Activated naive CD4-positive, alpha-beta T cell treated with Interleukin-2 at 50 U/mL for 16 hours (primary cell): ENCODE measurements at places on chromosomes 7 and 10.

DNA sequence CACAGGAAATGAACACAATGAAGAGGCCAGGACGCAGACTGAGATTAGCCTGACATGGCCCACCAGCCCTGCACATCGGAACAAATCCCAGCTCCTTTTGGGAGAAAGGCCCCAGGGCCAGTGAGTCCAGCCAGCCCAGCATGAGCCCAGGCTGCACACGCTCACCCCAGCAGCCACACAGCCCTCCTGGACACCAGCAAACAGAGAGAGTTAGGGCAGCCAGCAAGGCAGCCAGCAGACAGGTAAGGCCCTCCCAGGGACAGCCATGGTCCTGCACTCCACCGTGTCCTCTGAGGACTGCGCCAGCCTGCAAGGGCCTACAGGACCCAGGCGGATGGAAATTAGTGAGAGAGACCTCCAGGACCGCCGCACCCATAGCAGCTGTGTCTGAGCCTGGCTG is 8.1 kb upstream of the GRID1 start:
- DNase-seq, result no peak

- DNase-seq, result no peak
Measured at GRCh38 chr7:21383227-21384220, 44.4 kb upstream of the SP4 start.

GRCh38 chr10:92834986-92835385 is 13.3 kb upstream of the EXOC6 start:
- no peak for DNase-seq

DNA sequence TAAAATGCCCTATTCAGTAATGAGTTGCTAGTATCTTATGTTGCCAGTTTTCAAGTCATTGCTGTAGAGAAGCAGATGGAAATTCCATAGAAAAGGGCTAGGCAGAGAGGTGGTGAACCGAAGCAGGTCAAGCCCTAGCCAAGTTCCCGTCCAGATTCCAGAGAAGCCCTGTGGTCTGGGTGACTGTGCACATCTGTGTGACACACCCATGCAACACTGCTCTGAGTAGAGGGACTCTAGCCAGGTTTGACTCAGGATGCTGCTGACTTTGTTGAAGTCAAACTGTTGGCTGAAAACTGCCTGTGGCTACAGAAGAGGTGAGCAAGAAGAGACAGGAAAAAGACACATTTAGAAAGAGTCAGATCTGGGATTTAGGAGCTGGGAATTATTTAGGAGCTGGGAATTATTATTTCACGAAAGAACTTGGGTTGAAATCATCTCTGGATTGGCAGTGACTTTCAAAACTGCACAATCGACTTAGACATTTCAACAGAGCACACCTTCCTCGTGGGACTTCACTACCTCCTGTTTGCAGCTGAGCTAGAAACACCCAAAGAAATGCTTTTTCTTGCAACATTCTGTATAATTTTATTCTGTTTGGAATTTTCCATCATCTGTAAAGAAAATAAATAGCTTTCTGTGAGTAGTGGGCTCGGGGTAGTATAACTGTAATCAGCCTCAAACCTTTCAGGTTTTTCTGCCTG is 149.1 kb upstream of the PRKCQ start:
- DNase-seq, result no peak

GRCh38 chr7:157856873-157857577 is 520.2 kb downstream of the DNAJB6 start:
- DNase-seq, result no peak

DNA sequence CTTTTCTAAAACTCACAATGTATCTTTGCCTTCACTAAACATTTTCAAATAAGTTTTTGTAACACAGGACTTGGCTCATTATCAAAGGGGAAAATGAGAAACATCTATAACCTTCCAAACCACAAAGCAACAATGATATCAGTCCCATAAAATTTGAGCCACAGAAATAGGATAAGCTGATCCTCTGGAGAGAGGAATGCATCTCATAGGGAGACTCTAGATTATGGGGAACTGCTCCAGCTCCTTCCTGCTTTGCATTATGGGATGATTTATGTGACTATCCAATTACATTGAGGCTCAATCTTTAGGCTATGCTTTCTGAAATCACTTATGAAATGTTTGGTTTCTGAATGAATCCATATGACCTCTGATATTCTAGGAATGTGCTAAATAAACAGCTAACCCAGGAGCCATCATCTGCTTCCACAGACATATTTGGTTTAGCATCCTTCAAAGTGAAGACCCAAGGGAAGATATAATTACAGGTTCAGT is 70.4 kb downstream of the CUBN start:
- no peak for DNase-seq

DNA sequence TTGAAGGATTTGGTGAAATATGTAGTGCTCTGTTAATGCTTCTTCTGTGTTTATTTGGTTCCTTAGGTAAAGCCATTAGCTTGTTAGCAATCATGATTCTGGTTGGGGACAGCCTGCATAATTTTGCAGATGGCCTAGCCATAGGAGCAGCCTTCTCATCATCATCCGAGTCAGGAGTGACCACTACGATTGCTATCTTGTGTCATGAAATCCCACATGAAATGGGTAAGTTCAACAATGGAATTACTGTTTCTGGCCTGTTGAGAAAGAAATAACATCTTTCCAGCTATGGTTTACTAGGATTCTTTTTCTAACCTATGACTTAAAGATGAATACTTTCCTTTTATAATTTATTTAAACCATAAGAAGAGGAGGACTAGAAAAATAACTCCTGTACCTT is 48.9 kb downstream of the SLC39A12 start:
- DNase-seq, result no peak

DNA sequence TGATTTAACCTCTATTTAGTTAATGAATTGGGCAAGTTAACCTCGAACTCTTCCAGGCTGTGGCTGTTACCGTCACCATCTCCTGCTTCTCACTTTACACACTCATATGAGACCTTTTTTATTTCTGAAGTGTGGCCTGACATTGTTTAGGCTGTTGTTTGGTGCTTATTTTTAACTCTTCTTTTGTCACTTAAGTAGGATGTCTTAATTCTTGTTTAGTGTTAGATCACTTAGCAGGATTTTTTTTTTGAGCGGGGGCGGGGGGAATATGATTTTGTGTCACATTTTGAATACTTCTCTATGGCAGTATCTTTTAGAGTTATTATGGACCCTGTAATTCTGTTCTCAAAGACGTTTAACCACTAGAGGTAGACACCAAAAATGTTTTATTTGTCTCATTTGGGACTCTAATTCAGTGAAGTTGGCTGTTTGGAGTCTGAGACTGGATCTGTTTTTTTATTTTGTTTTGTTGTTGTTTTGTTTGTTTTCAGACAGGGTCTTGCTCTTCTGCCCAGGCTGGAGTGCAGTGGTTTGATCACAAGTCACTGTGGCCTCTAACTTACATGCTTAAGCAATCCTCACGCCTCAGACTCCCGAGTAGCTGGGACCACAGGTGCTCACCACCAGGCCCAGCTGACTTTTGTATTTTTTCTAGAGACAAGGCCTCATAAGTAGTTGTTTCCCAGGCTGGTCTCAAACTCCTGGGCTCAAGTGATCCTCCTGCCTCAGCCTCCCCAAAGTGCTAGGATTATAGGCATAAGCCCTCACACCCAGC is 73.5 kb downstream of the CUX1 start:
- no peak for DNase-seq

- no peak for DNase-seq
Measured at GRCh38 chr10:12690525-12691126, 310.9 kb downstream of the CCDC3 start.

GRCh38 chr7:148927123-148928045 is 43.3 kb upstream of the EZH2 start:
- no peak for DNase-seq

- DNase-seq, result no peak
Measured at GRCh38 chr10:100977436-100977835, 8.1 kb downstream of the SEMA4G start.

DNA sequence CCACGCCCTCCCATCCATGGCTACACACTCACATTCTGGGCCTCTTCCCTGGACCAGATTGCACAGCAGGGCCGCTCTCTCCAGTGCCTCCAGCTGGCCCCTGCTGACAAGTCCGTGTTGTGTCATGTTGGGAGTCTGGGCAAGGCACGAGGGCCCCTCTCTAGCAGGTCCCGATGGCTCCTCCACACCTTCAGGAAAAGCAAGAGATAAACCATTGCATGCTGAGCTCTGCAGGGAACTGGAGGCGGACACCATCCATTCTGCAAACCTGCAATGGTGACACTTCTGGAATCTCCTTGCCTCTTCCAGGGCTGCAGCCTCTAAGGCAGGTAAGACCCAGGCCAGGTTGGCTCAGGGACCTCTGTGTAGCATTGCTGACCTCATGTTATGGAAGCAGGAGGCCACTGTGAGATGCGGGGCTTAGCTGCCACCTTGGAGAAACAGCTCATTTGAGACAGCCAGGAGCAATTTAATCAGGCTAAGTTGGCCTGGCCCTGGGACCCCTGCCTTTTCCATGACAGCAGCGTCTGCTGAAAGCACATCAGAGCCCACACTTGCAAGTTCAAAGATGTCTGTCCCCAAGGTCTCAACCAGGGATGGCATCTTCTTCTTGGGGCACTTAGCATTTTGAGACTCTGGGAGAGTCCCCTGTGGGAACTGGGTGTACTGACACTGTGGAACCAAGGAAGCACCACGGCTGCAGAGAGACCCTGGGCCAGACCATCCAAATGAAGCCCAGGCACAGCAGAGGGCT is 34.2 kb upstream of the LEP start:
- no peak for DNase-seq

- DNase-seq, result no peak
Measured at GRCh38 chr7:154743206-154743605, 259.7 kb downstream of the PAXIP1 start.

GRCh38 chr10:43230909-43231522 is 35.8 kb downstream of the RASGEF1A start:
- DNase-seq, result peak; percentile 4

- DNase-seq, result no peak
Measured at GRCh38 chr10:69766161-69766910, 35.4 kb upstream of the COL13A1 start.

GRCh38 chr7:51010534-51010933 is 227.8 kb upstream of the GRB10 start:
- no peak for DNase-seq

GRCh38 chr10:114953047-114953446 is 15.1 kb downstream of the TRUB1 start:
- DNase-seq, result no peak

- DNase-seq, result no peak
Measured at GRCh38 chr10:79244841-79245504, 102.3 kb upstream of the PPIF start.

- no peak for DNase-seq
Measured at GRCh38 chr10:630581-631073, 58.8 kb downstream of the DIP2C start.

DNA sequence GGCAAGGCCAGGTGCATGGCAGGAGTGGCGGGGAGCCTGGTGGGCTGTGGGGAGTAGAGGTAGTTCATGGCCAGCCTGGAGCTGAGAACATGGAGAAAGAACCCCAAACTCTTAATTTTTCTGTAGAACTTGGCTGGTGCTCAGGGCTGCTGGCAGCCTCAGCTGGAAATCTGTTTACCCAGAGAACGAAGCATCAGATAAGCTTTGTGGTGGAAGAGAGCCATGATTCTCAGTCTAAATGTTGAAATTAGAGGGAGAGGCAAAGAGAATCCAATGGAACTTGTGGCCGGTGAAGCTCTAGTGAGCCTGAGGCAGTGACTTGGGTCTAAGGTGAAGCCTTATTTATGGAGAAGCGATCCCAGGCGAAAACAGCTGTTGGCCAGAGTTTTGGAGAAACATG is 126.4 kb downstream of the CCDC3 start:
- DNase-seq, result no peak

- DNase-seq, result no peak
Measured at GRCh38 chr7:80634505-80634904, 3.9 kb upstream of the CD36 start.

DNA sequence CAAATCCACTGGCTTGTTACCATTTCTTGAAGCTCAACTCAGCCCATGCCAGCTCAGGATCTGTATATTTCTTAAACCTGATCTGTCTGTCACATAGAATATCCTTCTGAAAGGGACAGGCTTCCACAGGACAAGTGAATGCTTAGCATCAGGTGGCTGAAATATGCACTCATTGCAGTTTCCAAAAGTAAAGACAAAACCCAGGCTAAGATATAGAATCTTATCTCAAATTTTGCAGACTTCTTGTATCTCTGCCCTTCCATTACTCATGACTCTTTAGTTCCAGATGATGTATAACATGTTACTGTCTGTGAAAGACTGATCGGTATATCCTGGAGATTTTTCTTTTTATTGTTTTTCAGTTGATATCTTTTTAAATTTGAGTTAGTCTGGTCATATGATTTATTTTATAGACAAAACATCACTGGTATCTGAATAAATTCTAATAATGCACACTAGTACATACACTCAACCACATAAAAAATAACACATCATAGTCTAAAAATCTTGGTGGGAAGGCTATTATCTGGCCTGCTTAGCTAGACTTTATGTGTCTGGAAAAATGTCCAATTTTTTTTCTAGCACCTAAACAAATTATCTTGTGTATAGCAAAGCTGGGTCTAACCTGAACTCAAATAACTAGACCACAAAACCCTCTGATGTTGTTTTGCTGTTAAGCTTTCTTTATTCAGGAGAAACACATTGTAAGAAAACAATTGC is 182.6 kb downstream of the ADAM12 start:
- DNase-seq, result no peak

- DNase-seq, result no peak
Measured at GRCh38 chr10:17479822-17480221, 25.4 kb upstream of the ST8SIA6 start.

DNA sequence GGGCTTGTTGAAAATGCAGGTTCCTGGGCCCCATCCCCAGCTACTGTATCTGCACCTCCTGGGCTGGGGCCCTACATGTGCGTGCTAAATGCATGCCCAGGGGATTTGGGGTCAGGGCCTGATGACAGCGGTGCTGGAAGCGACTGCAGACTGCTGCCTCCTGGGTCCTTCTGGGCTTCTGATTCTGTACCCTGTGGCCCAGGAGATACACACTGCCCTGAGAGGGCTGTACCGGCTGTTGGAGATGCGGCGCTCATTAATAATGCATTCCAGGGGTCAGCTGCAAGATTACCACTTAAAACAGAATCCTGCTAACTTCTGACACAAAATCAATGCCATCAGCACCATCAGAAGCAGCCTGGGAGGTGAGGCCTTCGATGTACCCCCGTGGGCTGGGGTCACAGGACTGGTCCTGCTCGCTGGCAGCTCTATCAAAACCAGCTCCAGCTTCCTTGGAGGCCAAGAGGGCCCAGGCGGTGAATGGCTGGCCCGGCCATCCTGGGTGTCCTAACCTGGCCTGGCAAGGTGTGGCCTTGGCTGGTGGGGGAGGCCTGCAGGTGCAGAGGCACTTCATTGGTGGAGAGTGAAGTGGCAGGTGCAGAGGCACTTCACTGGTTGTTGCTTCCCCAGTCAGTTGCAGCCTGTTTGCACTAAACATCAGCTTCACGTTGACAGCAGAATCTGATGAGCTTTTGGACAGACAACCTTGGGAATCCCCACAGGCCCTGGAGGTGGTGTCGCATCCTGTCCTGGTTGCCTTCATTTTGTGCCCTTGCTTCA is 79.2 kb downstream of the GLRX3 start:
- no peak for DNase-seq

GRCh38 chr10:93471110-93471651 is 11.0 kb downstream of the MYOF start:
- no peak for DNase-seq
